ENCODE measurements at places on chromosomes 16 and 17. TPM values are rescaled to one million over a fixed set of nuclear protein-coding genes. Genes with fewer than 3 reads are reported as not detected.

Gene KRTAP4-5
- total RNA-seq: not detected

Gene ARL6IP1
- total RNA-seq: 69.4 TPM

Gene KRT40
- not detected for total RNA-seq

Gene GLG1
- total RNA-seq: 150 TPM

Gene CCL7
- not detected for total RNA-seq

Gene SPN
- total RNA-seq: 2.5 TPM

Gene KRTAP9-8
- total RNA-seq: not detected
